ENCODE measurements at places on chromosomes 1 and 21.

DNA sequence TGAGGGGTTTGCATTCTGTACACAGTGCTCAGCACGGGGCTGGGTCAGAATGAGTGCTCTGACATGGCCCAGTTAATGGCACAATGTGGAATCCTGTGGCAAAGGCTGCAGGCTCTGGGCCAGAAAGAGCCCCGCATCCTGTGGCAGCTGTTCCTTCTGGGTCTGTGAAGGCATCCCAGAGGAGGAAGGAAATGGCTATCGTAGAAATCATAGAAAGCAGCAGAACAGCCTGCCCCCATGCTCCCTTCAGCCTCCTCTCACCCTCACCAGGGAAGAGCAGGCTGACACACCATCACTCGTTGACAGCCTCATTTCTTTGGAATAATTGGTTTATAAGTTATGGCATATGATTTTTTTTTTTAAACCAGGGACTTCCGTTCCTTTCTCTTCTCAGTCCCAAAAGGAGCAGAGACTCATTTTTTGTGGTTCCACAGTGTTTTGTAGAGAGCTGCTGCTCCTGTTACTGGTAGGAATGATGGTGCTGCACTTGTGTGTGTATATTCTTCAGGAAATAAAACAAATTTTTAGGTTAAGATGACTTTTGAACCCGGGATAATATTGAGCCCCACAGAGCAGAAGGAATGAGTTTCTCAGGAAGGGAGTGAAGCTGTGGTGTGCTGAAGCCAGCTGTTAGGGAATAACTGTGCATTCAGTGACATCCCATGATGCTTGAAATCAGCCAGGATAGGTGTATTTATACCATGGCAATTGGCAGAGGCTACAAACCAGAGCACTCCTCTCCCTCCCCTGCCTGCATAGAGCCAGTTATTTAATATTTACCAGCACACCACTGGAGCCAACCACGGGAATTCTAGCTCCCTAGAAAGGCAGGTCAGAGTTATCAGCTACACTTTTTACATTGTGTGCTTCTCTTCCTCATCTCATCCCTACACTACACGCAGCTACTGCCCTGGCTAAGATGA, 32.0 kb downstream of the PLXNA2 start:
- no peak for DNase-seq

DNA sequence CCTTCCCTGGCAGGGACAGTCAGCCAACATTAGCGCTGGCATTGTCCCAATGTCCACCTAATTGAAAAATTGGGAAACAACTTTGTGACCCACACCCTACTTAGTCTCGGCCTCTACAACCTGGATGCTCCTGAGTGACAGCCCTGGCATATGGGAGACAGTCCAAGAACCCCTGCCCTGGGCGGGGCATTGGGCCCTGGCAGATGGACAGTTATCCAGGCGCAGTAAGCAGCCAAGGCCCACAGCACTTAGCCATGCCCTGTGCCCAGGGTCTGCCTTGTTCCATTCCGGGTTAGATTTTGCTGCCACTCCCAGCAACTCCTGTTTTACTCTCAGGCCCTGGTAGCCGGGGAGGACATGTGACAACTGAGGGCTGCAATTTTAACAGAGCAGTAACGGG, 50.3 kb downstream of the NFASC start:
- no peak for DNase-seq

- DNase-seq: no peak
These were observed 280.3 kb downstream of the TGFB2 start for GRCh38 chr1:218625393-218625792.

- DNase-seq: no peak
These were observed 56.2 kb downstream of the C1orf185 start for GRCh38 chr1:51158263-51158662.

- DNase-seq: no peak
These were observed 104.5 kb upstream of the FMN2 start for GRCh38 chr1:239987103-239987745.

DNA sequence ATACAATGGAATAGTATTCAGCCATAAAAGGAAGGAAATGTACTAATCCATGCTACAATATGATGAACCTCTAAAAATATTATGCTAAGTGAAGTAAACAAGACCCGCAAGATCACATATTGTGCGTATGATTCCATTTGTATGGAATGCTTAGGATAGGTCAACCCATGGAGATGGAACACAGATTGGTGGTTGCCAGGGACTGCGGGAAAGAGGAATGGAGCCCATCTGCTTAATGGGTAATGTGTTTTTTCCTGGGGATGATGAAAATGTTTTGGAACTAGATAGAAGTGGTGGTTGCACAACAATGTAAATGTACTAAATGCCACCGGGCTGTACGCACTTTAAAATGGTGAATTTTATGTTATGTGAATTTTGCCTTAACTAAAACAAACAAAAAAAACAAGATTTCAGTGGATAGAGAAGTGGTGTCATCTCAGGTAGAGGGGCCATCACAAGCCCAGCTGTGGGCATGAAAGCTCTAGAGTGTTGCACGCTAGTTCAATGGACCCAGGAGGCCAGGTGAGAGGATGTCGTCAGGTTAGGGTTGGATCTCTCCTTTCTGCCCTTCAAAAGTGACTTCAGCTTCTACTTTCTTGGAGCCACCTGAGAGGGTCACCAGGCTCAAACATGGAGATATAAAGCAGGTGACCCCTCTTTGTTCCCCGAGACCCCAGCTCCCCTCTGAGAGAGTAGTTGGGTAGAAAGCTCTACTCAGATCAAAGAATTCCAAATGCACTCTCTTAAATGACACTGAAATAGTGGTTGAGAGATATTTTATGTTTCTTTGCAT, 2.5 kb downstream of the C1orf115 start:
- no peak for DNase-seq

- DNase-seq: no peak
These were observed 963.4 kb upstream of the ADGRL4 start for GRCh38 chr1:79969886-79970285.

- no peak for DNase-seq
These were observed 119.3 kb upstream of the BMP8A start for GRCh38 chr1:39372105-39372504.

DNA sequence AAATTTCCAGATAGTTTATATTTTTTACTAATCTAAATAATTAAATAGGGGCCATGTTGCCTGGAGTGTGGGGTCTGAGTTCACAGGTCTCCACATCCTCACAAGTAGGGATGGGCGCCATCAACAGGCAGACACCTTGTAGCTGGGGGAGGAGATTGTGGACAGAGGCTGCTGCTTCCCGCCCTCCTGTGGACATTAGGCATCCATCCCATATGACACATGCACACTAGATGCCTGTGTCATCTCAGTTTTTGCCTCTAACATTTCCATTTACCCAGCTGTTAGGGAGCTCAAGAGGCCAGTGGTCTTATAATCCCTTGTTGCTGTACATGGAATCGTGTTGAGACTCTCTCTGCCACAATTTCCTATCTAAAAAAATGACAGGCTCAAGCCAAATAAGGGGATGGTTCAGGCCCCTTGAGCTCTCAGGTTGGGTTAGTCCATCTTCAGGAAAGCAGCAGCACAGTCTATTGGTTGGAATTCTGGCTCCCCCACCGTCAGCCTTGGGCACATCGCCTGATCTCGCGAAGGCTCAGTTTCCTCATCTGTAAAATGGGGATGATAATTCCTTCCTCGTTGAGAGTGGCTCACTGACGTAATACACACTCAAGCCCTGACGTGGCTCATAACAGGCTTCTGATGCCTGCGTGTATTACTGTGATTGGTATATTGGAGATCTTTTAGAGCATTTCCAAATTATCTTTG, 13.6 kb downstream of the LHX4 start:
- no peak for DNase-seq

- DNase-seq: no peak
These were observed 54.1 kb upstream of the NCAM2 start for GRCh38 chr21:20944139-20944538.

- no peak for DNase-seq
These were observed 41.6 kb downstream of the ATP6V1G3 start for GRCh38 chr1:198498881-198499280.

GRCh38 chr1:31651089-31651420, 6.4 kb upstream of the PEF1 start:
- no peak for DNase-seq

- DNase-seq: no peak
These were observed 19.9 kb upstream of the MAGOH start for GRCh38 chr1:53258216-53258615.

DNA sequence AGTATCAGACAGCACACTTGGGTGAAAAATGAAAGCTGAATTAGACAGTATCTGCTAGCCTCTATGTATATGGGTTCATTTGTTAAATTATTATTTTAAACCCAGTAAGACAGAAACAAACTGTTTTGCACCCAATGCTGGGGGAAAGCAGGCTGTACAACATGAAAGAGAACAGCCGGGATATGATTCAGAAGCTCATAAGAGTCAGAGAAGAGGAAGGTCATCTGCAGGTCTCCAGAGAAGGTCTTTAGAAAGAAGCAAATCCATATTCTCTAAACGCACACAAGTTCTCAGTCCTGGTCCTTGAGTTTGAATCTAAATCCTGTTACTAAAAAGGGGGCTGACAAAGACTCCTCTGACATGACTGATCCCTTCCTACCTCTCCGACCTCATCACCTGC, 155.1 kb downstream of the SIPA1L2 start:
- DNase-seq: no peak

- no peak for DNase-seq
These were observed 1.6 kb downstream of the OR2AK2 start for GRCh38 chr1:247966532-247967204.

- DNase-seq: no peak
These were observed 70.1 kb downstream of the TENT5C start for GRCh38 chr1:117675907-117676430.

GRCh38 chr1:69688193-69688592, 120.5 kb downstream of the LRRC7 start:
- no peak for DNase-seq

DNA sequence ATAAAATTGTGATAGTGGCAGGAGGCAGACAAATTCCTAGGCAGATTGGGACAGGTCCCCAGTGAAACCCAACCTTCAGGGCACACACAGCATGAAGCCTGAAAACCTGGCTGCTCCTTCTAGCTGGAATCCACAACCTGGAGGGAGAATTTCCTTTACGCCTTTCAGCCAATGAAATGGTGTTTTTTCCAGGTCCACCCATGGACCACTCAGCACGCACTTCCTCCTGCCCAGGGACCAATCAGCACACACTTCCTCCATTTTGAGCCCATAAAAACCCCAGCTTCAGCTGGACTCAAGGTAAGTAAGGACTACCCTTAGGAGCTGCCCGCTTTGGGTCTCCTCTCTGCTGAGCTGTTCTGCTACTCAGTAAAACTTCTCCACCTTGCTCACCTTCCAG, 120.1 kb downstream of the AKT3 start:
- DNase-seq: peak; percentile 83

DNA sequence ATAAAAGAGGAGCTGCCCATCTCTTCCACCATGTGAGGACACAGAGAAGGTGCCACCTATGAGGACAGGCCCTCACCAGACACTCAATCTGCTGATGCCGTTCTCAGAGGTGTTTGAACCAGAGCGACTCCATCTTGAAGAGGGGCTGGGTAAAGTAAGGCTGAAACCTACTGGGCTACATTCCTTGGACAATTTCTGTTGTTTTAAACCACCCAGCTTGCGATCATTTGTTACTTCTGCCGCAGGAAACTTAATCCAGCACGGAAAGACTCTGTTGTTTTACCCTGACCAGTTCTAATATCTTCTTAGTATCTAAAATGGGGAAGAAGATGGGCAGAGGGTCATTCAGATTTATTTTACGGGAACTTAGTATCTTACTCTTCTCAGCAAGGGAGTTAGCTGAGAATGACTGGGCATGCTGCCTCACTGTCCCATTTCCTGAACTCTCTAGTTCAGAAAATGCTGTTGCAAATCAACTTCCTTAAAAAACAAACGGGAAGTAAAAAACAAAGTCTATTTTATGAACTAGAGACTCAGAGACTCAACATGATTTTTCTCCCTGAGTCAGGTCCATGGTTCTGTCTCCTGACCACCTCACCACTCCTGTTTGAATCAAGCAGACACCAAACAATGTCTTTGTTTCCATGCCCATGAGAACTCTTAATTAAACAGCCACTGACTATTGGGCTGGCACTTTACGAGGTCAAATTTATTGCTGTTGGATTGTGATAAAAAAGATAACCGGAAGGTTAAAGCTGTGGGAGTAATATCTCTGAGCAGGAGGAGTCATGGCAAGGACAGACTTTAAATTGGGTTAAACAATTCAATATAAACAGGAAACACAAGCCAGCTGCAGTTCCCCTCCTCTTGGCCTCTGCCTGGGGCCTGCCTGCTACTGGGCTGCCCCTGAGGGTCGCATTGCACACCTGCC, 23.8 kb upstream of the IFNAR1 start:
- no peak for DNase-seq

DNA sequence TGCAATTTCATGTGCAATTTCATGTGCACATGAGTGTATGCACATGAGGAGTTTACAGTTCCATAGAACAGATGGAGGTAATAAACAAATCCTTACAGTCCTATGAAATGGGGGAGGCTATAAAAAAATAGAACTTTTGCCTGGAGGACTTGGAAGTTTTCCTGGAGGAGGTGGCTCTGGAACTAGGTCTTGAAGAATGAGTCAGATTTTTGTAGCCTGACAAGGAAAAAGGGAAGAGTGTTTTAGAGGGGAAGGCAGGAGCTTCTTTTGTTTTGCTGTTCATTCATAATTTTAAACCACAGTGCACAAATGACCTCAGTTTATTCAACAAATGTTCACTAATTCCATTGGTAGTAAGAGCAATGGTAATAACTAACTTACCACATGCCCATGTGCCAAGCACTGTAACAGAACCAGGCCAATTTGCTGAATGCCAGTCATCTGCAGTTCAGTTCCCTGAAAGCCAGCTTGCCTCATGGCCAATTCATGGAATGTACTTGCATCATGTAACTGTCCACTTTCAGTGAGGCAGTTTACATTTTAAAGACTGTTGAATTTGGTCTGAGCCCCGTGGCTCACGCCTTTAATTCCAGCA, 2.7 kb downstream of the DIO1 start:
- DNase-seq: no peak

DNA sequence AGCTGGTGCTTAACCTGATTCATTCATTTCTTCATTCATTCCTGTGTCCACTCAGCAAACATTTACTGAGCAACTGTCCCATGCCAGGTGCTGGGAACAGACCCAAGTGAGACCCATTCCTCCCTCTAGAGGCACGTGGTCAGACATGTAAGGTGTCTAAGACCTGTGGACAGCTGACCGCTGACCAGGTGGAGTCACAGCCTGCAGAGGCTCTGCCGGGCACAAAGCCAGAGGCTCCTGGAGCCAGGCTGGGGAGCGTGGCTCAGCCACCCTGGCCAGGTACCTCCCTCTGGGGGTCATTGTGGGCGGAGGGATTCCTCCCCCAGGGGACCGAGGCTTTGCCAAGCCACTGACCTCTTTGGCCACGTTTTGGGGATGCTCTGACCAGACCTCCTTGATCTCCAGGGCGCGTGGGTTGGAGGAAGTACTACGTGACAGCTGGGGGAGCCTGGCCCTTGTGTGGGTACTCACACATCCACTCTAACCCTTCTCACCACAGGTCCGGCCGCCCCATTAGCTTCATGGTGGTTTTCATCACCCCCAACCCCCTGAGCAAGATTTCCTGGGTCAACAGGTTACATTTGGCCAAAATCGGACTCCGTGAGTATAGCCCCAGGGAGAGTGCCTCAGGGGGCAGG, 100.3 kb downstream of the ARHGEF10L start:
- no peak for DNase-seq

GRCh38 chr21:32861866-32862265, 90.3 kb upstream of the PAXBP1 start:
- no peak for DNase-seq
